ENCODE measurements at places on chromosomes 13 and 19. TPM values are rescaled to one million over a fixed set of nuclear protein-coding genes. Genes with fewer than 3 reads are reported as not detected.

GRCh38 chr13:33144358-33144784, 128.1 kb downstream of the KL start:
- H3K4me3 ChIP-seq, result no peak overlapping the region
- H3K27me3 ChIP-seq, result no peaks in the 10 kb centered on the region
- peaks cover 13% of the 10 kb centered on the region for H3K36me3 ChIP-seq
- no peak overlapping the region for H3K27ac ChIP-seq
- peaks cover 18% of the 10 kb centered on the region for H3K4me1 ChIP-seq

DNA sequence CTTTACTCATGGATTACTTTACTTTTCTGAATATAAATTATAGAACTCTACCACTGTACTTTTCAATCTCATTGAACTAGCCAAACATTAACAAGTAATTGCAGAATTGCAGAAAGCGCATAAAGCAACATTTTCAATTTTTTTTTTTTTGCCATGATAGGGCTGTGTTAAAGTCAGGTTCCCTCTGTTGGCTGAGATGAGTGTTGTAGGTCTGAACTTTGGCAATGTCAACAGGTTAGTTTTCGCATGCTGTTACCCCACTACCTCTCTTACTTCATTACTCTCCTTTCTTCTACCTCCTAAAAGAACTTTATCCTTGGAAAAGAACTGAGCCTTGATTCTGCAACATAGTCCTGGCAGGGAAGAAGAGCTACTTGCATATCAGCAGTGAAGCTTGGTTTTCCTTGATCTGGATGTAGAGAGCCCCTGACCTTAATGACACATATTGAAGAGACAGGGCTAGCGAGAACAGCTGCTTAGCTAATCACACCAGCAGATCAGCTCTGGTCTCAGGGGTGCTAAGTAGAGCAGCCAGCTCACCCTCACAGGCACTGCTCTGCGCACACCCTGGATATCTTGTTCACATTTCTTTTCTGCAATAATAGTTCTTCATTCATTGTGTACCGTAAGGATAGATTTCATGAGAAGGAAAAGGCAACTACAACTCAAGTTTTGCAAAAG, 119.5 kb downstream of the FLT1 start:
- peaks cover 12% of the 10 kb centered on the region for H3K4me1 ChIP-seq
- H3K27me3 ChIP-seq, result no peaks in the 10 kb centered on the region
- no peak overlapping the region for H3K27ac ChIP-seq
- no peak overlapping the region for H3K4me3 ChIP-seq

DNA sequence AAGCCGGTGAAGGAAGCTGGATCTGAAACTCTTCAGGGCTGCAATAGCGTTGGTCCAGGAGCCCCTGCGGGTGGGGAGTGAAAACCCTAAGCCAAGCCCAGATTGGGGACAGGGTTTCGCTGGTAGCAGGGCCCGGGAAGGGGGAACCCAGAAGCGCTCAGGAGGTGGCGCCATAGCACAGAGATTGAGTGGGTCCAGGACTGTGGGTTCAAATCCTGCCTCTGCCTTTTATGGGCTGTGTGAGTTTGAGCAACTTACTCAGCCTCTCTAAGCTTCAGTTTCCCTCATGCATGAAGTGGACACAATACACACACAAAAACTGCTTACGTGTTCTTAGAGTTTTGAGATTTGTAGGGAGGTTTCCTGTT, 8.3 kb upstream of the SYCN start:
- H3K4me1 ChIP-seq, result no peaks in the 10 kb centered on the region
- no peak overlapping the region for H3K4me3 ChIP-seq
- no peaks in the 10 kb centered on the region for H3K36me3 ChIP-seq
- peak; percentile 57 for DNase-seq

DNA sequence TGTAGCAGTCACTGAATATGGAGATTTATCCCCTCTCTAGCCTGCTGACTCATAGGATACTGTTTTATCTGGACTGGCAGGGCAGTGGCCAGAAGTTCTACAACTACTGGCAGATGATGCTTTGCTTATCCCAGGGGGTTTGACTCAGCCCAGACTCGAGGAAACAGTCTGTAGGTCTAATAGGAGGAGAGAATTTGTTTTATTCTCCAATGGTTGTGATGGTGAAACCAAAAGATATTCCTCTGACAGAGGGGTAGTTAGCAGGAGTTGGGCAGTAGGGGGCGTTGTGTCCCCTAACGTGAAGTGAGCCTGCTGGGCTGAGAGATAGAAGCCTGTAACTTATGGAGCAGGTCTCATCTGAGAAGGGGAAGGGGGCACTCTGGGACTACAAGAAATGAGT, 74.9 kb downstream of the WTIP start:
- DNase-seq, result peak; percentile 44
- H3K27ac ChIP-seq, result no peak overlapping the region
- no peaks in the 10 kb centered on the region for H3K4me1 ChIP-seq
- H3K4me3 ChIP-seq, result no peak overlapping the region
- no peaks in the 10 kb centered on the region for H3K36me3 ChIP-seq
- H3K27me3 ChIP-seq, result peaks cover 28% of the 10 kb centered on the region

- no peaks in the 10 kb centered on the region for H3K27me3 ChIP-seq
- no peak overlapping the region for H3K27ac ChIP-seq
- H3K4me1 ChIP-seq, result no peaks in the 10 kb centered on the region
- no peak for DNase-seq
Measured at GRCh38 chr13:21075011-21075378, 13.6 kb upstream of the LATS2 start.

- H3K4me3 ChIP-seq, result no peak overlapping the region
- H3K27me3 ChIP-seq, result no peaks in the 10 kb centered on the region
- DNase-seq, result no peak
- H3K4me1 ChIP-seq, result no peaks in the 10 kb centered on the region
Measured at GRCh38 chr13:31878495-31878894, 139.2 kb downstream of the RXFP2 start.

The FBXO27 gene
- total RNA-seq, result 1.0 TPM

DNA sequence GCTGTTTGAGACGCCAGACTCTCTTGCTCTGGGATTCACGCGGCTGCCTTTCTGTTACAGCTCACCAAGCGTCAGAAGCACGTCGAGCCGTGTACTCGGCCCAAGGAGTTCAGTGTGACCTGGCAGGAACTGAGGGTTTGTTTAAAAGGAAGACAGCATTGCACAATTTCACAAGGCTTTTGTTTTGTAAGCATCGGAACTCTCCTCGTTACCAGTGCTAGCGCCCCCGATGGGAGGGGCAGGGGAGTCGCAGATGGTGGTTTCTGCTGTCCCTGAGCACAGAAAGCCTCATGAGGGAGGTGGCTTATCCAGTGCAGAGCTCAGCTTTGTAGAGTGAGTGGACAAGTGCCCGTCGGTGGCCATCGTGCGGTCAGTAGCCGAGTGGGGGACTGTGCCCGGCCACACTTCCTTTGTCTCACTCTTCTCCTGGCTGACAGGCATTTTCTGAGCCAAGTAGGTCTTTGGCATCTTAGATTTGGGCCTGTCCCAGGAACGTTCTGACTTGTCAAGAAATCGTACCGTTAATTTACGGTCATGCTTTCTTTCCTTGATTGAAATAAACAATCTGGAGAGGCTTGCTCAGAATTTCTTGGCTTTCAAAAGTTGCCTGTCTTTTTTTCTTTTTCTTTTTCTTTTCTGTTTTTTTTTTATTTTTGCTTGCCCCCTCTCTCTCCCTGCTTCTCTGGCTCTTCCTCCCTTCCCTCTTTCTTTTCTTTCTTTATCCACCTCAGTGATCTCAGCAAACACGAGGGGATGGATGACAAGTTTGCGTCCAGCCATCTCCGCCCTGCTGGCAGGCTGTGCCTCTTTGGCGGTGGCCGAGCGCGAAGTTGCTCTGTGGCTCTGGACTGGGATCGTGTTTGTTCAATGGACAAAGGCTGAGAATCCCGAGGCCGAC, 7.7 kb downstream of the KDM4B start:
- H3K27me3 ChIP-seq, result no peaks in the 10 kb centered on the region
- H3K4me1 ChIP-seq, result peaks cover 26% of the 10 kb centered on the region
- peak overlapping the region; percentile 72 for H3K27ac ChIP-seq
- H3K36me3 ChIP-seq, result no peaks in the 10 kb centered on the region

- H3K36me3 ChIP-seq, result peaks cover 57% of the 10 kb centered on the region
- H3K27ac ChIP-seq, result no peak overlapping the region
- DNase-seq, result no peak
- H3K27me3 ChIP-seq, result peaks cover 3% of the 10 kb centered on the region
- H3K4me1 ChIP-seq, result 0 out of 2 replicates have a peak, but pooled peaks cover 2% of the 10 kb centered on the region
Measured at GRCh38 chr13:91356919-91357612, 9.6 kb downstream of the MIR17HG start.

DNA sequence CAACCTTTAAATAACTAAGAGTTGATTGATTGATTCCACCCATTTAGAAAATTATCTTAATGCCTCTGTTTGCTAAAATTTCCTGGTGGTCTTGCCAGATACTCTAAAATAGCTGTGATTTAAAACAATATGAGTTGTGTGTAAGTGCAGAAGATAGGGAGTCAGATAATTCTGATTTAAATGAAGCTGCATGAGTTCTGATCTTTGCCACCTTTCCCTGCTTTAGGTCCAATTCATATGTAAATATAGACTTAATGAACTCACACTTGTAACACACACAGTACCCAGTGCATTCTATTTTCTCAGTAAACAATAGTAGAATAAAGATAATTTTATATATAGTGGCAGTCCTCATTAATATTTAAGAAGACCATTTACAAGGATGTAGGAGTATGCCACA, 981.8 kb downstream of the SLITRK1 start:
- H3K27me3 ChIP-seq, result no peaks in the 10 kb centered on the region
- H3K27ac ChIP-seq, result no peak overlapping the region
- no peaks in the 10 kb centered on the region for H3K36me3 ChIP-seq
- H3K4me3 ChIP-seq, result no peak overlapping the region
- H3K4me1 ChIP-seq, result no peaks in the 10 kb centered on the region

DNA sequence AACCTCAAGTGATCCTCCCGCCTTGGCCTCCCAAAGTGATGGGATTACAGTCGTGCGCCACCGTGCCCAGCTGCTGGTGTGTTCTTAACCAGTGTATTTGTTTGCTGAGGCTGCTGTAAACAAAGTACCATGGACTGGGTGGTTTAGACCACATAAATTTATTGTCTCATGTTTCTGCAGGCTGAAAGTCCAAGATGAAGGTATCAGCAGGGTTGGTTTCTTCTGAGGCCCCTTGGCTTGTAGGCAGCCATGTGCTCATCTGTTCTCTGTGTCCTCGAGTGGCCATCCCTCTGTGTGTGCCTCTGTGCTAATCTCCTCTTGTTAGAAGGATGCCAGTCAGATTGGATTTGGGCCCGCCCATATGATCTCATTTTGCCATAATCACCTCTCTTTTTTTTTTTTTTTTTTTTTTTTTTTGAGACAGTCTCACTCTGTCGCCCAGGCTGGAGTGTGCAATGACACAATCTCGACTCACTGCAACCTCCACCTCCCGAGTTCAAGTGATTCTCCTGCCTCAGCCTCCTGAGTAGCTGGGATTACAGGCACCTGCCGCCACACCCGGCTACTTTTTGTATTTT, 31.8 kb downstream of the PEX11G start:
- no peaks in the 10 kb centered on the region for H3K4me1 ChIP-seq
- no peak overlapping the region for H3K27ac ChIP-seq
- H3K27me3 ChIP-seq, result no peaks in the 10 kb centered on the region
- no peak overlapping the region for H3K4me3 ChIP-seq
- no peak for DNase-seq
- peaks cover 15% of the 10 kb centered on the region for H3K36me3 ChIP-seq

The ATP1A3 gene
- 12.1 TPM for total RNA-seq

DNA sequence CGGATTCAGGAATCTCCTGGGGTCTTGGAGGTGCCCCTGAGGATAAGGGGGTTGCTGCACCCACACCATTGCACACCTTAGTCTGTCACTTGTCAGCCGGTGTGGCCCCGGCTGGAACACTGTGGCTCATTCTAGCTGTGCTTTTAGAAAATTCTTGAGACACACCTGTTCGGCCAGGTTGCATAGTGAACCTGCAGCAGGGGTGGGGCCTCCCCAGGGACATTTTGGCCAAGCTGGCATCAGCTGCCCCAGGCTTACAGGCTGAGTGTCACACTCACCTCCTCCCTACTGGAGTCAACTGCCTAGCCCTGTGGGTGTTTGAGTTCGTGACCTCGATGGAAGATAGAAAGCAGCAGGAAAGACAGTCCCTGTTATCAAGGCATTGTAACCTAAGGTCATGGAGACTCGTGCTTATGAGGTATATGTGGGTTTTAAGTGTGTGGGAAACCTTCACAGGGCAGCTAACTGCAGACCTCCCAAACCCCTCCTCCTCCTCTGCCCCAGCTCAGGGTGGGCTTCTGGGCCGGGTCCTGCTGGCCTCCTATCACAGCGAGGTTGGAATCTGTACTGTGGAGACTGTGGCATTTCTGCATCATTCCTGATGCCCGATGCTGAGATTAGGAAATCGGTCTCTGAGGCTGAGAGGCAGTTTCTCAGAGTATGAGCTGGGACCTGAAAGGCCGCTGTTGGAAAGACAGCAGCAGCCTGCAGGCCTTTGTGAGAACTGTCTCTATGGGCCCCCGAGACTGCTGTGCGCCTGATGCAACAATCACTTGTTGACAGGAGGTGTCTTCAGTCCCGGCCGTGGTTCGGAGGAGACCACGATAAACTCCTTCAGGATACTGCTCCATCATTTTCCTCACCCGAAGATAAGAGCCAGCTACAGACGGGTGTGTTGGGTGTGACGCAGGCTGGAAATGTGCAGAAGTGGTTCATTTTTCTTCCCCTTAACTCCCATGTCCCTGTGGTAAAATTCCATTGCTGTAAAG, 72.2 kb downstream of the ATP11A start:
- no peak overlapping the region for H3K4me3 ChIP-seq
- no peak overlapping the region for H3K27ac ChIP-seq
- no peaks in the 10 kb centered on the region for H3K36me3 ChIP-seq

DNA sequence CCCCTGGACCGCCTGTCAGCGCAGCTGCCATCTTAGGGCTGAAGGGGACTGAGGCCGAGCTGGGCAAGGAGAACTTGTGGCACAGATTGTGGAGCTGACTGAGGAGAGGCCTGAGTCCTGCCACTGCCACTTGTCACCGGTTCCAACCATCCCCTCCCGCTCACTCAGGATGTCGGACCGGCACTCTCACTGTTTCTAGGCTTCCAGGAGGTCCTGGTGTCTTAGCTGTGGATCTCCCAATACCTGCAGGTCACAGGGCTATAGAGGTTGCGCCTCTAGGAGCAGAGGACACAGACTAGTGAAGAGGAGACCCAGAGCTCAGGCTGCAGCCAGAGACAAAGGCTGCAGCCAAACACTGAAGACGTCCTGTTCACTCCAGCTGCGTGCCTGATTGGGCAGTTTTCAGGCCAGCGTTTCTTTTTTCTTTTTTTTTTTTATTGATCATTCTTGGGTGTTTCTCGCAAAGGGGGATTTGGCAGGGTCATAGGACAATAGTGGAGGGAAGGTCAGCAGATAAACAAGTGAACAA, 15.3 kb upstream of the ZNF486 start:
- H3K27me3 ChIP-seq, result no peaks in the 10 kb centered on the region
- no peaks in the 10 kb centered on the region for H3K4me1 ChIP-seq
- no peaks in the 10 kb centered on the region for H3K36me3 ChIP-seq

DNA sequence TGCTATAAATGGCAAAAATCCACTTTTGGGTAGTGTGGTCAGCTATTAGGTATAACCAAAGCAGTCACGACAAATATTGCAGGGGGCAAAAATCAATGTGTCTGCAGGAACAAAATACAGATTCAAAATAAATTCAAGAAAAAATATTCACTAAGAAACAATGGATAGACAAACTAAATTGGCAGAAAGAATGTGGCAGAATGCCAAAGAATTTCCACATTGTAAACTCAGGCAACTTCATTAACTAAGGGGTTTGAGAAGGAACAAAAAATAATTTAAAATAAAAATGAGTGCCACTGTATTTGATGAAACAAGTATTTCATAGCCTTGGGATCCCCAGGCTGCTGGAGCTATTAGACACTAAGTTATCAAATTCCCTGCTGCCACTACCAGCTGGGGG, 193.1 kb downstream of the VWA8 start:
- no peaks in the 10 kb centered on the region for H3K36me3 ChIP-seq
- peaks cover 7% of the 10 kb centered on the region for H3K4me1 ChIP-seq
- H3K27ac ChIP-seq, result no peak overlapping the region

The FGF9 gene
- 0.13 TPM for total RNA-seq
